ENCODE measurements at places on chromosomes 16 and 17.

GRCh38 chr17:79907217-79907715, 68.0 kb upstream of the CBX4 start:
- DNase-seq: no peak

GRCh38 chr17:7224110-7224509, 4.4 kb downstream of the ACADVL start:
- no peak for DNase-seq

DNA sequence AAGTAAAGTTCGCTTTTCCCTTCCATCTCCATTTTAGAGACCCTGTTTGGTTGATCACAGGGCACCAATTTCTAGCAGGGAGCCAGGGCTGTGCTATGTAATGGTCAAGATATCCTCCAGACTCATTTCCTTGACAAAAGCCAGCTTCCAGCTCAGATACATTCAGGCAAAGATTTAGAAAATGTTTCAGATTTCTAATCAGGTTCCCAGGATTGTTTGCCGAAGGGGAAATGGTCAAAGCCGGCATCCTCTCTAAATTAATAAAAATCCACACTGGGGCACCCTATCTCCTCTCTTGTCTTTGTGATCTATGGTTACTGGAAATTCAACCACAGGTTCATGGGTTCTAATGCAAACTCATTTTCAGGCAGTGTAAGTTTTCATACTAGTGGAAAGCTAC, 686.8 kb upstream of the KIF2B start:
- no peak for DNase-seq

DNA sequence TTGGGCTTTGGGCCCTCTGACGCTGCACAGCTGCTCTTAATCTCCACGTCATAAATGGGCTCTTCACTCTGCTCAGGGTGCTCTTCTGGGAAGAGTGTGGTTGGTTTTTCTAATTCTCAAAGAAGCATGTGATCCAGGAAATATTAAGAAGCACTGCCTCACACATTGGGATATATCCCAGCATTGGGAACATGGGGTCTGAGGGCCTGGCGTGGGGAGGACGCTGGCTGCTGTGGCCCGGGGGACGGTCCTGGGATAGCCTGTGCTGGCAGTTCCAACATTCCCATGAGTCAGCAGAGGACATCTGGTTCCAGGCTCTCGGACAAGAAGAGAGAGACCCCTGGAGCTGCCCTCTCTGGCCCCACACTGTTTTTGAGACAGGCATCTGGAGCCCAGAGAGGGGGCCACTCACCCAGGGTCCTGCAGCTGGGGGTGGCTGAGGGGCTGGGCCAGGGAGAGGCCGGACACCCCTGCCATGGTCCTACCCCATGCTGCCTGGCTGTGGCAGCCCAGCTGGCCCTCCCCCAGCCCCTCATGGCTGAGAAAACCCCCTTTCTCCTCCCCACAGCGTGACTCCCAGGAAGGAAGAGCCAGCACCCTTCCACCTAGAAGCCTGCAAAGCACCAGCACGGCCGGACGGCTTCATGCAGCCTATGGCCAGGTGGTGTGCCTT, 58.8 kb downstream of the NT5M start:
- no peak for DNase-seq

DNA sequence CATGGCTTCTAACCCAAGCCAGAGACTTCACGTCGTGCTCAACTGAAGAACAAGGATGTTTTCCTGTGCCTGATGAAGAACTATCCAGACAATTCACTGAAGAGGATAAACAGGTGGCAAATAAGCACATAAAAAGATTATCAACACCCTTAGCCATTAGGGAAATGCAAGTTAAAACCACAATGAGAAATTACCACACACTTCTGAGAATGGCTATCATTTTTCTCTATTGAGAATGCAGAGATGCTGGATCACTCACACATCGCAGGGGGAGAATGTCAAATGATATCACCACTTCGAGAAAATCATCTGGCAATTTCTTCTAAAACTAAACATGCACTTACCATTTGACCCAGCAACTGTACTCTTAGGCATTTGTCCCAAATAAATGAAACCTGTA, 162.8 kb downstream of the IRX3 start:
- no peak for DNase-seq

DNA sequence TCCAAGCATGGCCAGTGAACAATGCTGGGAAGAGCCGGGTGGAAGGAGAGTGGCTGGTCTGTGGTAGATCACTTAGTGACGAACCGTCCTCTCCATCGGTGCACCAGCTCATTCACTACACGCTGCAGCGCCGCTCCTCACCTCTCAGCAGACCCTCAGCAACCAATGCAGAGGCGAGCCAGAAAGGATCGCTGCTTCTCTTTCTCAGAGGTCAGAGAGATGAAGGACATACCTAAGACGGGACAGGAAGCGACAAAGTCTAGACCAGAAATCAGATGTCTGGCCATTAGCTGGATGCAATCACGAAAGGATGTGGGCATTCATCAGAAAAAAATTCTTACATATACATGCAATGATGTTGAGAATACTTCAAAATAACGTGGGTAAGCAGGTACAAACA, 26.9 kb downstream of the NSMCE1 start:
- no peak for DNase-seq
